ENCODE measurements at places on chromosomes 3 and 15. TPM values are rescaled to one million over a fixed set of nuclear protein-coding genes. Genes with fewer than 3 reads are reported as not detected.

GOLGA8R gene
- total RNA-seq: 0.86 TPM

TAGLN3 gene
- total RNA-seq: 3.2 TPM

TMEM207 gene
- total RNA-seq: not detected

PDIA5 gene
- total RNA-seq: 39.1 TPM

GRCh38 chr15:77515613-77516012 lies 94.9 kb downstream of the HMG20A start:
- DNase-seq: no peak

- DNase-seq: no peak
Measured at GRCh38 chr3:172192830-172193415, 153.5 kb downstream of the FNDC3B start.

GRCh38 chr15:66617137-66618090 lies 51.6 kb upstream of the LCTL start:
- DNase-seq: peak; percentile 89

GRCh38 chr15:34284937-34285336 lies 52.6 kb downstream of the SLC12A6 start:
- no peak for DNase-seq

- no peak for DNase-seq
Measured at GRCh38 chr3:101898752-101899169, 49.4 kb downstream of the NFKBIZ start.

- DNase-seq: peak; percentile 11
Measured at GRCh38 chr15:23472678-23473077, 25.6 kb upstream of the GOLGA6L2 start.
